ENCODE measurements at places on chromosomes 2 and 18.

GRCh38 chr2:715854-716560, 38.8 kb upstream of the TMEM18 start:
- DNase-seq = no peak

- no peak for DNase-seq
Measured at GRCh38 chr2:31312898-31313297, 78.9 kb downstream of the EHD3 start.

DNA sequence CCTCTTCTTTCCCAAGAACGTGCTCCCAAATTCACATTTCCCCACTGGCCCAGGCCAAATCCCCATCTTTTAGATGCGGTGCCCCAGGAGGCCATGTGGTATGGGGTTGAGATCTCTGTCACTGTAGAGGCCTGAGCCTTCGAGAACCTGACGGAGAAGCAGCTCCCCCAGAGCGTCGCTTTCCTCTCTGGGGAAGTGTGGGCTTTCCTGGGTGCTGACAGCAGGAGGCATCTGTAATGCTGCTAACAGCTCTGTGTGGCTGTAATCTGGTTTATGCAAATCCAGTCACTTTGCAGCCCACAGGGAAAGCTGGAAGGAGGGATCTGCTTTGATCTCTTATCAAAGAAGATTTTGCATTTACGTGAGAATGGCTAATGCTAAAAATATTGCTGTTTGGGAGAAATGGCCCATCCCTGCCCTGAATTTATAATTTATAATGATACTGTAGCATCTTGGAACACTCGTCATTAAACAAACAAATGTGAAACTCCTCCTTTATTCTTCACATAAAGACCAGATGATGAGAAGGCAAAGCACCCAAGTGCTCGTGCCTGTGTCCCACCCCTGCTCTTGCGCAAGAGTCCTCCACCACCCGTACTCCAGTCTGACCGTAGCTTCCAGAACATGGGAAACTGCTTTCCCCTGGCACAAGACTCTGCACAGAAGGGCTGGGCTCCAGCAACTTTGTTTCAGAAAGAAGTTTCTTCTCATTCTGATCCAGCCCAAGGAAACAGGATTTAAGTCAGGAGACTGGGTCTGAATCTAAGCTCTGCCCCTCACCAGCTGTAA, 109.9 kb upstream of the EPC2 start:
- DNase-seq = no peak

DNA sequence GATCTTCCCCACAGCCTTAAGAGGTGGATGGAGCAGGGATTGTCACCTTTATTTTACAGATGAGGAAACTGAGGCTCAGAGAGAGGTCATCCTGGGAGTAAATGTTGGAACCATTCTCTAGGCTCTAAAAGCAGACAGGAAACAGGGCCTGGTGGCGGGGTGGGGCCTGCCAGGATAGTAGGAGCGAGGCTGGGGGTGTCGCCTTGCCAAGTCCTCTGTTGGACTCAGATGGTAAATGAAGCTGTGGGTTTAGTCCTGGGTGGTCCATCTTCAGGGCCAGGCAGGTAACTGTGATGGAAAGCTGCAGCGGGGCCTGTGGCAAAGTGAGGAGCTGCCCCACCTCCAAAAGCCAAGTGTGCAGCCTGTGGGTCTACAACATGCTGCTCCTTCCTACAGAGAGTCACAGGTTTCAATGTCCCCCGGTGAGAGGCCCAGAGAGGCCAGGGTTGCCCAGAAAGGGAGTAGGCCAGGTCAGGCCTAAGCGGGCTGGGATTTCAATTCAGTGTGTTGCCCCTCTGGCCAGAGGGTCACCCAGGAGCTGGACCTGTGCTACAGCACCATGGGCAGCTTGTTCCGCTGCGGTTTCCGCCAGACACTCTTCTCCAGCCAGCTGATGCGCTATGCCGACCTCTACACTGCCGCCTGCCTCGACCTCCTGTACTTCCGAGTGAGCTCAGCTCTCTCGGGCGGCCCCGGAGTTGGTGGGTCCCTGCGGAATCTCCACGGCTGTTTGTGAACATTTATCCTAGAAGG, 6.6 kb downstream of the NT5DC4 start:
- DNase-seq = no peak

GRCh38 chr2:120617055-120617454, 118.6 kb upstream of the GLI2 start:
- DNase-seq = no peak

DNA sequence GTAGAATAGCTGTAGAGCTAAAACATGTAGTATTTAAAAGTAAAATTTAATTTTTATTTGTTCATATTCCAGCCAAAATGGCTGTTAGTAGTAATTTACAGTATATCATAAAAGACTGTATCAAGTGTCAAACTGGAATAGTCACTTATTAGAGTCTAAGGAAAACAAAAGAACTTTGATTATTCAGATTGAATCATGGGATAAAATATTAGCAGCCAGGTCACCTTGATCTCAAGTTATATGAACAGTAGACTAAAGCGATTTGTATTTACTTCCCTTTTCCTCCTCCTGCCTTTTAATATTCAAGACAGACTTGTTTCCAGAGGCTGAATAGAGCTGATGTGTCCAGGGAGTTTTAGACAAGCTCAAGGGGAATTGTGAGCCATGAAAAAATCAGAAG, 54.4 kb downstream of the PMAIP1 start:
- no peak for DNase-seq

GRCh38 chr2:39658371-39658770, 7.3 kb upstream of the TMEM178A start:
- no peak for DNase-seq

DNA sequence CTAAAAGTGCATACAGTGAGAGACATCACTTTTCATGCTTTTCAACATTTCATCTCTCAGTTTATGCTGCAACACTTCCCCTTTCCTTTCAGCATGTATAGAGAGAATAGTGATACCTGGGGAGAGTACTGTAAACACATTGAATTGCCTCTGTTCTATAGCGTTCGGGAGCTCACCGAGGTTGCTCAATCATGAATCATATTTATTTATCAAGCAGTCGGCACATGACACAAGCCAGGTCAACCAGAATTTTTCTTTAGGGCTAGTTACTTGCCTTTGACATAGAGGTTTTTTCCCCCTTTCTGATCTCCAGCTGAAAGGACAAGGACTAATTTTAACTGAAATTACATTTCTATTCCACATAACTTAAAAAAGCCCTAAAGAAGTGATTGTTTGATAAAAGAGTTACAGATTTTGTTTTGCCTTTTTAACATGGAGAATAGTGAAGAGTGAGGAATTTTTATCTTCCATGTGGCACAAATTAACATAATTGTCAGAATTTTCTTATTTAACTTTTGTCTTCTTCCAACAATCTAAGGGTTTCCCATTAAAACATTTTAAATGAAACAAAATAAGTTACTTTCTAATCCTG, 690.9 kb upstream of the TMEFF2 start:
- no peak for DNase-seq

GRCh38 chr18:48816554-48816953, 134.2 kb downstream of the SMAD7 start:
- no peak for DNase-seq

GRCh38 chr2:218128781-218129457, 3.1 kb downstream of the CXCR2 start:
- DNase-seq = no peak

- DNase-seq = peak; percentile 64
Measured at GRCh38 chr18:58862851-58863538, 1.7 kb upstream of the ZNF532 start.

DNA sequence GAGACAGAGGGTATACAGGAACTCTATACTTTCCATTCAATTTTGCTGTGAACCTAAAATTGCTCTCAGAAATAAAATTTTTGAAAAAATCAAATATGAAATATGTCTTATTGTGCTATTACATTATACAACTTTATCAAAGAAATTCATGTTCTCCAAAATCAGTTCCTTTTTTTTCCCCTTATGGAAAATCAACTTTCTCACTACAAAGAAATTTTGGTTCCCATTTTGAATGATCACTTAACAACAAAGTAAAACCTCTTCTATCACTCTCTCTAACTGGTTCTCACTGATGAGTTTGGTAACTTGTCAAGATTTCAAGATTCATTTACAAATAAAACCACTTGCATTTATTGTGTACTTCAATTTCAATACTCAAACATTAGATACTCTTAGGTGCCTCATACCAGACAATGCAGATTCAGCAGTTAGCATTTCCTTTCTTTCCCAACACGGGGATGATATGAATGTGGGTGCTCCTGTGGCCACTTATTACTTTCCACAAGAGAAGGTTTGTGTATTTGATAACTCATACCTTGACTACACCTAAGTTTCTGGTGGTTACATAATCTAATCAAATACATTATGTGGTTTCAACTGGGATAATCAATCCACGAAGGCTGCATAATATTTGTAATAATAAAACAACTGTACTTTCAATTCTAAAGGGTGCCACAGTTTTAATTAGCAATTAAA, 6.4 kb downstream of the PSME4 start:
- no peak for DNase-seq

DNA sequence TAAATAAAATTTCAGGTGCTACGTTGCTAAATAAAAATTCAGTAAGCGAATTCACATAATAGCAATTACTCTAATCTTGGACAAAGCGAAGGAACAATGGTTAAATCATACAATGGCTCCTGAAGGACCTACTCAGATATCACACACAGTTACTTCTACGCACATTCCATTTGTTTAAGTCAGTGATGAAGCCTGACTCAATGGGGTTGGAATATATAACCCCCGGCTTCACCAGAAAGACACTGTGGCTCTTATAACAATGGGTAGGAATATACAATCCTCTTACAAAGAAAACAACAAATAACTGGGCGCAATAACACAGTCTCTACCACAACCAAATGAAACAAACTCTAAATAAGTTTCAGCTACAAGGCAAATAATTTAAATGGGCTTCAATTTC, 349.5 kb downstream of the IRS1 start:
- DNase-seq = no peak
